Suppressor macrophage treated with lipopolysaccharide for 4 hours (primary cell): ENCODE measurements at places on chromosomes 13 and 19.

DNA sequence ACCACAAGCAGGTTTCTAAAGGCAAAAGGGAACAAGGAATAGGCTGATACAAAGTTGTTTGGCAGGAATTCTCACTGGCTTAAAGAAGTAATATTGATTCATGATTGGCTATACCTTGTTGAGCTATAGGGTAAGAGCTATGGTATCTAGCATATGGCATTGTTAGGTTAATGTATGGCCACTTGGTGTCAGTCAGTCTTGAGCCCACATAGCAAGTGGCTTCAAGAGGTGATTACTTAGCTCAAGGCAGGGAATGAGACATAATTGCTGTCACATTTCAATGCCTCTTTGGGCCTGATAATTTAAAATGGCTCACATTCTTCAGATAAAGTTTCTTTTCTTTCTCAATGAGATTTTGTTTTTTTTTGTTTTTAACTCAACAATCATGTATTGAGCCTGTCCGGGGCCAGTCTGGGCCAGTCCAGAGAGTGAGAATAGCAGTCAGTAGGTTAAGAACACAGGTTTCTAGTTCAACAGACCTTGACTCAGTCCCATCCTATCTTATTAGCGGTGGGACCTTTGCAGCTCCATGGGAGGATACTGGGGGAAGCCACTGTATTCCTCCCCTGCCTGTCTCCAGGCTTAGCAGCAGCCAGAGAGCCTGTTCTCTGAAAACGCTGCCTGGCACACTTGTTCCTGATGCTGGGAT is 45.8 kb upstream of the RCBTB2 start:
- no peak for DNase-seq

- DNase-seq: no peak
Observed at GRCh38 chr19:35100588-35101533, 14.8 kb upstream of the FXYD3 start.

DNA sequence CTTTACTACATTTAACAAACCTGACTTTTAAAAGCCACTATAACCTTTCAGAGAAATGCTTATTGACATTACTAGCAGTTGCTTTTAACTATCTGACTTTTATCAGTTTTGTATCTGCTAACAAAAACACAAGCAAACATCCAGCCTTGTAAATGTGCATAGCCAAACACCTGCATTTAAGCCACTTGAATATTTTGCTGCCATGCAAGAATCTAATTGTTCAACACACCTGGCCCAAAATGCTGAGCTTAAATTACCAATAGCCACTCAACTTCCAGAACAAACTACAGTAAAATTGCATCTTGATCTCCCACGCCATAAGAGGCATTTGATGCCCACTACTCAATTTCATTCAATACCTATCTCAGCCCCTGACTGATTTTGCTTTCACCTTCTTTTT is 9.3 kb downstream of the ZIC5 start:
- DNase-seq: no peak

- no peak for DNase-seq
Observed at GRCh38 chr19:27774337-27774736, 1438.6 kb downstream of the UQCRFS1 start.

DNA sequence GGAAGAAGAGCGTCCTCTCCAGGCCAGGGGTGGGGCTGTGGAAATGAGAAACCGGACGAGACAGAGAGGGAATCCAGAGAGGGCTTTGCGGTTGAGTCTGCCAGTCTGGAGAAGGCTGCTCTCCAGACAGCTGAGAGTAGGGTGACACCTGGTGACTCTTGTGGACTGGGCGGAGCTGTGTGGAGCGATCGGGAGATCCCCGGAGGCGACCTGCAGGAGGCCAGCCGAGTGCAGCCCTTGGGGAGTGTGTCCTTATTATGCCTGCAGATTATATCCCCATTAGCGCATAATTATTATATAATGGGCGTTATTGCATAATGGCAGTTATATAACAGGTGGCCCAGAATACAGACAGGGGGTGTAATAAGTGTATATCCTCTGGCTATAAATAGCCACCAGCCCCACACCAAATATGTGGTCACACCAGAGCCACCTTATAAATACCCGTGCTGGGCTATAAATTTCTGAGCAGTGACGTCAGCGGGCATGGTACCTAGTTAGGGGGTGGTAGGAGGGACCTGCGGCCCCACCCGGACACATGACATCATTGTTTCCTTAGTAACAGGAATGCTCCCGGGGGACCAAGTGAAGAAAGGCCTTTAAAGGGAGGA is 41.2 kb downstream of the NFIX start:
- DNase-seq: no peak

GRCh38 chr19:23183251-23183650 is 66.4 kb downstream of the ZNF730 start:
- DNase-seq: no peak

- no peak for DNase-seq
Observed at GRCh38 chr19:33398361-33399060, 25.0 kb downstream of the CEBPG start.

DNA sequence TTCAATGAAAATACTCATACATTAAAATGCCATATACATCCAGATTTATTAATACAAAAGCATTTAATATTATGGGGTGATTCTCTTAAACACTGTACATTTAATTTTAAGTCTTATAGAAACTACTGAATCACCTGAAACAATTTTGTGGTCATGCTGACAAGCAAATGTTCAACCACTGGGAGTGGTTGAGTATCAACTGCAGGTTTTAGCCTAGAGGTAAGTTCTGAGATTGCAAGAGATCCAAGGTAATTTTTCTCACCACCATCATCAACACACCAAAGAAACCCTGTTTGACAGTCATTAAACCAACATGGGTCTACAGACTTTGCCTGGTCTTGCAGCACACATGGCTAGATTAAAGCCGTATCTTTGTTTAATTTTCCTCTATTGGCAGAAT is 196.3 kb downstream of the LHFPL6 start:
- no peak for DNase-seq

- no peak for DNase-seq
Observed at GRCh38 chr19:35555301-35556005, 8.0 kb downstream of the ATP4A start.

DNA sequence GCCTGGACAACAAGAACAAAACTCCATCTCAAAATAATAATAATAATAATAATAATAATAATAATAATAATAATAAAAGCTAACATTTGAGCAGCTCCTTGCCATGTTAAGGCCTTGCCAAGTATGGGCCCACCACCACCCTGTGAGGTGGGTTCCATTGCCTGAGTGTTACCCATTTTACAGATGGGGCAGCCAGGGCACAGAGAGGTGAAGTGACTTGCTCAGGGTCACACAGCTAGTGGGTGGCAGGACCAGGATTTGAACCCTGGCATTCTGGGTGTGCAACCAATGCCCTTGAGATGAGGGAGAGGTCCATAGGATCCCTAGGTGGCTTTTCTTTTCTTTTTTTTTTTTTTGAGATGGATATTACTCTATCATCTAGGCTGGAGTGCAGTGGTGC is 29.5 kb downstream of the ZSWIM4 start:
- DNase-seq: no peak

DNA sequence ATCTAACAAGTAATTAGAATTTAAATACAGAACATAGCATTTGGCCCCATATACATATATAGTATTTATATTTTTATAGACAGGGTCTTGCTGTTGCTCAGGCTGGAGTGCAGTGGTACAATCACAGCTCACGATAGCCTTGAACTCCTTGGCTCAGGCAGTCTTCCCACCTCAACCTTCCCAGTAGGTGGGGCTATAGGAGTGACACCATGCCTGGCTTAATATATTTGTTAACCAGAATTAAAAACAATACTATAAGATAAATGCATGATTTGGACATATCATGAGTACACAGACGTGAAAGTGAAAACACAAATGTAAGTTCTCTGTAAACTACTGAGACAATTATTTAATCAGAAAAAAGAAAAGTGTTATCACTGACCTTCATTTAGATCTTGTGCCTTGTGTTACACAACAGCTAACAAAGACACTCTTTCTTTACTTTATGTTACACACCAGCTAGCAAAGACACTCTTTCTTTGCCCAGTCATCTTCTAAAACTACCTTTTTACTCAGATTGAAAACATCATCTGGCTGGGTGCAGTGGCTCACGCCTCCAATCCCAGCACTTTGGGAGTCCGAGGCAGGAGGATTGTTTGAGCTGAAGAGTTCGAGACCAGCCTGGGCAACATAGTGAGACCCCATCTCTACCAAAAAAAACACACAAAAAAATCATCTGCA is 22.6 kb downstream of the CARS2 start:
- no peak for DNase-seq

DNA sequence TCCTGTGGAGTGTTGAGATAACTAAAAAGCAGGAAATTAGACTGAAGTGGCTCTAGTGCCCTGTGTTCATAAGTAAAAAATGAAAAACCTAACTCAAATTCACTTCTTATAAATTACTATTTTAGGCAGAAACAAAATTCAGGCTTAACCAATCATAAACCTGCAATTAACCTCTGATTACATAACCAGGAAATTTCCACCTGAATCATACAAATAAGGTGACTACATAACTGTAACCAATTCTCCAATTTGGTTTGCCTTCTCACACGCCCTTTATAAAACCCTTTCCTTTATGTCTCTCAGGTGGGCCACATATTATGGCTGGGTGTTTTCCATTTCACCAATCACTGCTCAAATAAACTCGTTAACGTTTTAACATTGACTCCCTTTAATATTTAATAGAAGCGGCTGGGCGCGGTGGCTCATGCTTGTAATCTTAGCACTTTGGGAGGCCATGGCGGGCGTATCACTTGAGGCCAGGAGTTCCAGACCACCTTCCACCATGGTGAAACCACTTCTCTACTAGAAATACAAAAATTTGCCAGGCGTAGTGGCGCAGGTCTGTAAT is 22.9 kb upstream of the ZNF724 start:
- peak; percentile 5 for DNase-seq

GRCh38 chr13:83440465-83440864 is 441.8 kb downstream of the SLITRK1 start:
- no peak for DNase-seq

DNA sequence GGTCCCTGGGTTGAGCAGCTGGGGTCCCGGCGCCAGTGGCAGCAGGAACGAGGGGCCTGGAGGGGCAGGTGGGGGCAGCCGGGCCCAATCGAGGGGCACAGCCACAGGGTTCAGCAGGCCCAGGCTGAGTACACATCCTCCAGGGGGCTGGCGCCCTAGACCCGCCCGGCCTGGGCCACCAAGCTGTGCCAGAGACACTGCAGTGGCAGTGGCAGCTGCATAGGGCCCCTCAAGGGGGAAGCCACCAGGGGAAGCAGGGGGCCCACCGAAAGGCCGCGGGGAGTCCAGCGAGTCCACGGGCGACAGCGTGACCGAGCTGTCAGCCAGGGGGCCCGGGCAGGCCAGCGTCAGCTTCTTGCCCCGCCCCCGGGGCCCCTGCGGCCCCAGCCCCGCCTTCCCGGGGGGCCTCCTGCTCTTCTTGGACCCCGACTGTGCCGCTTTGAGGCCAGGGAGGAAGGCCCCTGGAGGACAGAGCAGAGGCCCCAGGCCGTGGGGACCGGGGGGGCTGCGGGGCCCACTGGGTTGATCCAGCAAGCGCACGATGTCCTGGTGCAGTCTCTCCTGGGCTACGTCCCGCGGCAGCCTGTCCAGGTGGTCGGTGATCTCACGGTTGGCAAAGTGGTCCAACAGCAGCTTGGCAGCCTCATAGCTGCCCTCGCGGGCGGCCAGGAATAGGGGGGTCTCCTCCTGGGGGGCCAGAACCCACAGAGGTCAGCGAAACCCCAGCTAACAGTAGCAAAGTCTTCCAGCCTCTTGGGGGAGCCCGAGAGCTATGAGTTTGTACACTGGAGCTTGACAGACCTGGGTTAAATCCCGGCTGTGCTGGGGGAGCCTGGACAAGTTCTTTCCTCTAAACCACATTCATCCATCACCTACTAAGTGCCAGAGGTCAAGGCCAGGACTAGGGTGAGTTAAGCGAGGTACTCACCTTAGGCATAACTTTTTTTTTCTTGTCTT is 39.5 kb downstream of the NOTCH3 start:
- no peak for DNase-seq

DNA sequence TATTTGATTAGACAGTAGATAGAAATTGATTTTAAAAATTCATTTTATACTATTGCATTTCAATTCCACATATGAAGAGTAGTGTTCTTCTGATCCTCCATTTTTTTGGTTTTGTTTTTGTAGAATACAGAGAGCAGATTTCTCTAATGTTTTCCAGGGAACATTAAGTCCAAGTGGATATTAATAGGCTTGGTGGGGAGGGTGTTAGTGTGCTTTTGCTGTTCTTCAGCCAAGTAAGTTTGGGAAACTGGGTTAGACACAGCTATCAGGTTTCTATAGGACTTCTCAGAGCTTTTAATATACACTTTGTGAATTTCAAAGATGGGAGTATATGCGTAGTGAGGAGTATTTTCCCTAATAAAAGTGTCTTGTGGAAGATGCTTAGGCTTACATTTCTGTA is 21.8 kb downstream of the NAA16 start:
- no peak for DNase-seq

DNA sequence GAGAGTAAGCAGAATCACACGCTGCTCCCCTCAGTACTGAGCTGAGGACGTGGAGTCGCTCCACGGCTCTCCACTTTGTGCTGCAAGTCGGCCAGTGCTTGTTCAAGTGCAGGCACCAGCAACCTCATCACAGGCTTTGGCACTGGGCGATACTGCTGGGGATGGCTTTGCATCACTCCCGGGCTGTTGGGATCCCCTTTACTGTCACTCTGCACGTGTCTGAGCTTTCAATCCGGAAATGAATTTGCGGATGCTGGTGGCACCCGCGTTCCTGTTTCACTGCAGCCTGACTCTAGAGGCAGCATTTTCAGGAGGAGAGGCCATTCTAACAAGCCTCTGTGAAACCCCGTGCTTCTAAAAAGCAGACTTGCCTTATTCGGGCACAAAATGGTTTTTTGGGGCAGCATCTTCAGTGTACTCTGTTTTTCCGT is 19.1 kb downstream of the SMARCA4 start:
- peak; percentile 62 for DNase-seq

DNA sequence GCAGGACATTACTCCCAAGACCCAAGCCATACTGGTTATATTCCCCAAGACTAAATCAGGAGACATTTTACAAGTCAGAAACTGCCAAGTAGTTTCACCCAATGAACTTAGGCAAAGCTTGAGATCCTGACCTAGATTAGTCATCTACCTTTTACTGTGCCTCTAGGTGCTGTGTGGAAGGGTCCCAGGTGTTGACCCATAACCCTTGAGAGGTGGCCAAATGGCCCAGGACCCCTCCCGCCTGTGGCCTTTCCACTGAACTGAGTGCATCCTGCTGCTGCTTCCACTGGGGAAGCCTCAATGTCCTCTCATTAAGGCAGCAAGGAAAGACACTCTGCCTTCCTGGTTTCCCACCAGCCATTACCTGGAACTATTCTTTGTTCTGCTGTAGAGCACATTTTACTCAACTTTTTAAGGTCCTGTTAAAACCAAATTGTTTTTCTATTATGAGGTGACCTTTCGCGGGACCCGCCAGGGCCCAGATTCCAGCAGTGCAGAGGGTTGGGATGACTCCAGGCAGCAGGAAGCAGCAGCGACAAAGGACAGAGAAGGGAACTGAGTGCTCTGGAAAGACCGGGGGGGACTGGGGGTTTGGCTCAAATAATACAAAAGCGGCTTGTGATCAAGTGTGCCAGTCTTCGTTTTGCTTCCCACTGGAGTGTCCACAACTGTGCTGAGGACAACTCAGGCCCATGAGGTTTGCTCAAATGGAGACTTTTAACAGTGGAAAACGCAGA is 27.1 kb downstream of the ANKRD10 start:
- DNase-seq: no peak
